Pancreas (tissue), 10 donors: ENCODE measurements at places on chromosomes 5 and 9.

DNA sequence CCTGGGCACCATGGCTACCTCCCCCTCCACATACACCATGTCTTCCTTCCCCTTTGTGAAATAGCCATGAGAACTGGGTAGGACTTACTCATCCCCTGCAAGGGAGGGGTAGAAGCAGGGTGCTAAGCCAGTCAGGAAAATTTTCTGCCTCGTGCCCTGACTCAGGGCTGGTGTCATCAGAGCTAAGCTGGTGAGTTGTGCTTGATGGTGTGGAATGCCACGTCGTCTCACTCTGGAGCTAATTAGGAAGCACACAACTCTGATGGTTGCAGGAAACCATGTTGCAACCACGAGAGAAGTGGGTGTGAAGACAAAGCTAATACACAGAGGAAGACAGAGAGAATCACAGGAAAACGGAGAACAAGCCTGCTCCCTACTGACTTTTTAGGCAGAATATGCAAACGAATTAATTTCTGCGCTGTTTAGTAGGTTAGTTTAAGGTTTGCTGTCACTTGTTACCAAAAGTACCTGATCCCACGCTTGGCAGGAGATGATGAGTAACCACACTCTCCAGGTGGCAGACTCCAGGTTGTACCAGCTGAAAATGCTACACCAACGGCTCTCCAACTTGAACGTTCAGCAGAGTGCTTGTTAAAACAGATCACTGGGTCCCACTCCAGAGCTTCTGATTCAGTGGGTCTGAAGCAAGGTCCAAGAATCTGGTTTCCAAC is 54.5 kb downstream of the STK10 start:
- H3K4me1 ChIP-seq = no peaks in the 10 kb centered on the region
- H3K36me3 ChIP-seq = no peaks in the 10 kb centered on the region
- peak overlapping the region; percentile 50 for H3K27ac ChIP-seq
- H3K27me3 ChIP-seq = no peaks in the 10 kb centered on the region

- H3K4me3 ChIP-seq = peak overlapping the region; percentile 91
- no peaks in the 10 kb centered on the region for H3K4me1 ChIP-seq
- DNase-seq = peak; percentile 39
Measured at GRCh38 chr5:149730620-149731331, 666 bp downstream of the PPARGC1B start.

GRCh38 chr9:113154471-113154870 is 3.7 kb downstream of the SLC31A2 start:
- DNase-seq = no peak
- peaks cover 9% of the 10 kb centered on the region for H3K4me1 ChIP-seq
- no peak overlapping the region for H3K27ac ChIP-seq
- no peaks in the 10 kb centered on the region for H3K36me3 ChIP-seq
- no peaks in the 10 kb centered on the region for H3K27me3 ChIP-seq

DNA sequence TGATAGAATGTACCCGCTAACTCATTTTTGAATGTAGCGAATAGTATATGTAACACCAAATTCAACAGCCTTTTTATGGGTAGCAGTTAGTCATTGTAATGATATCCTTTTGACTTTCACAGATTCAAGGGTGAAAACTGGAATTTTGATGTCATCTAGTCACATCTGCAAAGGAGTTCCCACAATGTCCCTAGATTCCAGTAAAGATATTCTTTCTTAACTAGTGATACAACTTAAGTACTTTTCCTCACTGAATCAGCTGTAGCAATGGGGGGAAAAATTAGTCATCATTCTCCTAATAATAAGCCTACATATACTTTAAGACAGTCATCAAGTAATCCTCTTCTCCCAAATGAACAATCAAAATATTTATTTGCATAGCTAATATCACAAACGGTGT is 11.5 kb upstream of the SSBP2 start:
- no peak overlapping the region for H3K4me3 ChIP-seq
- no peak overlapping the region for H3K27ac ChIP-seq
- H3K4me1 ChIP-seq = peaks cover under 1% of the 10 kb centered on the region

DNA sequence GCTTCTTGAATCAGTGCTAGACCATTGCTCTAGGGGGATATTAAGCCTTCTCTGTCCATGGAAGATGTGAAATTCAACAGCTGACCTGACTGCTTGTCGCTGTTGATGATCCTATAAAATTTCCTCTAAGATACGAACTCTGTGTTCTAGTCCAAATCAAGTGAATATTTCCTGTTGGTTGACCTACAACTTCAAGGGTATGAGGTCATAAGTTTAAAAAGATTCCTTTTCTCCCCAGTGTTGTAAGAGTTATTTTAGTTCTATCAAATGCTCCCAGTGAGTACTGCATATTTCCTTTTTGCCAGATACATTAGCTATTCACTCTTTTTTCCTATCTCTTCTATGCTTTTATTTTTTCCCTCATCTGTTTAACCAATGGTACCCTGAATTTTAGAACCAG is 102.9 kb upstream of the CCDC152 start:
- H3K36me3 ChIP-seq = no peaks in the 10 kb centered on the region
- no peaks in the 10 kb centered on the region for H3K27me3 ChIP-seq
- DNase-seq = no peak
- H3K27ac ChIP-seq = no peak overlapping the region
- H3K4me1 ChIP-seq = no peaks in the 10 kb centered on the region
- H3K4me3 ChIP-seq = no peak overlapping the region

GRCh38 chr9:98797491-98797890 is 1.1 kb upstream of the ANKS6 start:
- H3K27me3 ChIP-seq = no peaks in the 10 kb centered on the region
- H3K4me1 ChIP-seq = peaks cover 7% of the 10 kb centered on the region
- no peak overlapping the region for H3K4me3 ChIP-seq
- no peak overlapping the region for H3K27ac ChIP-seq

DNA sequence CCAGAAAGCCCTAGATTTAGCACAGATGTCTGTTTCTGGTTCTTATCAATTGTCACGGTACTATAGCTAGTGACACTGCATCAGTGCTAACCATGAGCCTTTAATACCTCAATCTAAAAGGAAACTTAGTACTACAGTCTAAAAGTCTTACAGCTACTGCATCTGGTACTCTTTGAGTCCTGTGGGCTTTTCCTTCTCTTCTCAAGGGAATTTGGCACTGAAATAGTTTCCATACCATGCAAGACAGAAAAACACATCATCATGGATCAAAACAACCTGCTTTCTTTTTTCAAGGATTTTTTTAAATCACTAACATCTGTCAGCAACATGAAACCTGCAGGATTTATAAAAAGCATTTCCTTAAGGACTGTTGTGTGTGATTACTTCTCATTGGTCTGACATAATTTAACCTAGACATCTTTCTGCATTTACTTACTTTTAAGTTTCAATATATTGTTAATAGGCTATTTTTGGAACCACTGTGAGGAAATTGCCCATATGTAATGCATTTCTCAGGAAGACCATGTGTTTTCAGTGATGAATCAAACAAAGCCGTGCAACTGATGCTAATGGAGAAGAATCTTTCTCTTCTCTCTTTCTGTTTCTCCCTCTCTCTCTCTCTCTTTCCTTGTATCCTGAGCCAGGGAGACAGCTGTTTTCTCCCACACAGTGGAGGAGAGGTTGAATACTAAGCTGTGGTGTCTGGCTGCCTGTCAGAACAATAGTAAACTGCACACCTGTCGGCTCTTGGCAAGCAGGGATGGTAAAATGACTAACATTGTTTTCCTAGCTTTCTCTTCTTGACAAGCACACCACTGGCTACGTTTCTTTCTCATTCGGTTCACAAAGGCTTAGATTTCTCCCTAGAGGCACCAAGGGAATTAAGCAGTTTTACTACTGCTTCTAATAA is 273.4 kb downstream of the CSNK1G3 start:
- DNase-seq = no peak
- no peaks in the 10 kb centered on the region for H3K36me3 ChIP-seq
- no peak overlapping the region for H3K27ac ChIP-seq
- no peak overlapping the region for H3K4me3 ChIP-seq

GRCh38 chr5:150600616-150601490 is 39.6 kb upstream of the SYNPO start:
- DNase-seq = no peak
- H3K27me3 ChIP-seq = no peaks in the 10 kb centered on the region
- no peak overlapping the region for H3K4me3 ChIP-seq
- no peaks in the 10 kb centered on the region for H3K4me1 ChIP-seq
- no peak overlapping the region for H3K27ac ChIP-seq

- no peak for DNase-seq
- no peak overlapping the region for H3K4me3 ChIP-seq
- H3K27ac ChIP-seq = no peak overlapping the region
Measured at GRCh38 chr5:78076351-78076750, 218.1 kb downstream of the AP3B1 start.

DNA sequence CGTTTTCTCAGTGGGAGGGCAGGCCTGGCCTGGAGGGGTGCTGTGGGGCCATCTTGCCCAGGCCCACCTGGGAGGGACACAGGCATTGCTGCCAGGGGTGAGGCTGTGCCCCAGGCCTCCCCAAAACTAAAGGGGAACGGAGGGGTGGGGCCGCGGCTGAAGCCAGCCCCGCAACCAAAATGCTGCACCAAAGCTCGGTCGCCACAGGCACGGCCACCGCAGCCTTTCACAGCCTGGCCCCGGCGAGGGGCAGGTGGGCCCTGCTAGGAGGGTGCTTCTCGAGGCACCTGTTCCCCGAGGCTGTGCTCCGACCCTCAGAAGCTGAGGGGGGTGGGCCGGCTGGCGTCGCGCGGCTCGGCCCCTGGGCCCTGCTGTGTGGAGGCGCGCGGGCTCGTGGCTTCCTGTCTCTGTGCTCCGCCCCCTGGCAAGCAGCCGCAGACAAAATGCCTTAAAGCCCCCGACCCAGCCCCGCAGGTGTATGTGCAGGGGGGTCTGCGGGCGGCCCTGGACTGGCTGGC is 57.6 kb downstream of the JAK2 start:
- H3K27ac ChIP-seq = no peak overlapping the region
- H3K4me1 ChIP-seq = no peaks in the 10 kb centered on the region
- H3K36me3 ChIP-seq = peaks cover 7% of the 10 kb centered on the region
- no peak overlapping the region for H3K4me3 ChIP-seq
- no peaks in the 10 kb centered on the region for H3K27me3 ChIP-seq

- H3K36me3 ChIP-seq = no peaks in the 10 kb centered on the region
- peaks cover 15% of the 10 kb centered on the region for H3K4me1 ChIP-seq
- no peak overlapping the region for H3K4me3 ChIP-seq
- H3K27ac ChIP-seq = no peak overlapping the region
- DNase-seq = no peak
- H3K27me3 ChIP-seq = no peaks in the 10 kb centered on the region
Measured at GRCh38 chr5:112923148-112923917, 1.3 kb upstream of the REEP5 start.

- H3K27ac ChIP-seq = no peak overlapping the region
- H3K4me3 ChIP-seq = no peak overlapping the region
- DNase-seq = no peak
- no peaks in the 10 kb centered on the region for H3K36me3 ChIP-seq
- no peaks in the 10 kb centered on the region for H3K4me1 ChIP-seq
Measured at GRCh38 chr5:111211341-111211740, 12.8 kb upstream of the CAMK4 start.

- no peaks in the 10 kb centered on the region for H3K4me1 ChIP-seq
- no peak for DNase-seq
- no peaks in the 10 kb centered on the region for H3K36me3 ChIP-seq
- no peak overlapping the region for H3K4me3 ChIP-seq
- H3K27me3 ChIP-seq = no peaks in the 10 kb centered on the region
Measured at GRCh38 chr5:150987746-150988145, 32.6 kb upstream of the GPX3 start.

DNA sequence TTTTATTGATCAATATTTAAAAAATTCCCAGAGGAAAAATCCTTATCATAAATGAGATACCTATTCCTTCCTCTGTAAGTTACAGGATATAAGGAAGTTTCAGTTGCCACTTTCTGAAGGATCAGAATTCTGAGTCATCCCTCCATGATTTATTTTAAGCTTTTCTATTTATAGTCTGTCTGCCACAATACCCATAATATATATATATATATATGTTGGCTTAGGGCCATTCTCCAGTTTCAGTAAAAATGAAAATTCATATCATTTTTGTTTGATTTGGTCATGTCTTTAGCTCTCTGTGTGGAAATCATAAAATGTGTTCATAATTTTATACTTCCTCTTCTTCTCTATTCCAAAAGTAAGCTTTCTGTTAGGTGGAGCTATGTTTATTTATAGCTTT is 215.8 kb upstream of the CYLC2 start:
- no peaks in the 10 kb centered on the region for H3K27me3 ChIP-seq
- no peaks in the 10 kb centered on the region for H3K36me3 ChIP-seq
- no peak overlapping the region for H3K27ac ChIP-seq
- H3K4me1 ChIP-seq = no peaks in the 10 kb centered on the region
- H3K4me3 ChIP-seq = no peak overlapping the region
- no peak for DNase-seq

- no peaks in the 10 kb centered on the region for H3K27me3 ChIP-seq
- no peak for DNase-seq
- no peaks in the 10 kb centered on the region for H3K4me1 ChIP-seq
- no peak overlapping the region for H3K4me3 ChIP-seq
- no peaks in the 10 kb centered on the region for H3K36me3 ChIP-seq
Measured at GRCh38 chr9:17635115-17635890, 56.4 kb downstream of the SH3GL2 start.

- no peaks in the 10 kb centered on the region for H3K27me3 ChIP-seq
- no peak overlapping the region for H3K4me3 ChIP-seq
- H3K27ac ChIP-seq = no peak overlapping the region
- H3K36me3 ChIP-seq = no peaks in the 10 kb centered on the region
- no peaks in the 10 kb centered on the region for H3K4me1 ChIP-seq
- no peak for DNase-seq
Measured at GRCh38 chr5:21834863-21835262, 1018.3 kb downstream of the CDH12 start.

DNA sequence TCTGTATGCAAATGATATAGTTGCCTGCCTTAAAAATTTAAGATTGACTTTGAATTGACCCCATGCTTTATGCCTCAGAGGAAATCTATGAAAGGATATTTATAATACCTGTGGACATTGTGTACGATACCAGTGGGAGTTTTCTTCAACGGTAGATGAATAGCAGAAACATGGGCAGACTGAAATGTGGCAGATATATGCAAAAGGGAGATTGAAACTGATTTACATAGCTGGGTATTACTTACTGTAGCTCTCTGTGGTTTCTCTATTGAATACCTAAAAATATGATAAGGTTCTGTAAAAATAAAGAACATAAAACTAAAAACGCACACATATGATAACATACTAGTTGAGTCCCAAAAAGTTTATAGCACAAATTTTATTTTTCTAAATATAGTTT is 345.2 kb upstream of the PCSK5 start:
- H3K4me3 ChIP-seq = no peak overlapping the region
- H3K27ac ChIP-seq = no peak overlapping the region
- no peaks in the 10 kb centered on the region for H3K4me1 ChIP-seq

- H3K27ac ChIP-seq = no peak overlapping the region
- DNase-seq = no peak
- no peaks in the 10 kb centered on the region for H3K36me3 ChIP-seq
- H3K27me3 ChIP-seq = no peaks in the 10 kb centered on the region
- H3K4me3 ChIP-seq = no peak overlapping the region
Measured at GRCh38 chr5:138372225-138372624, 19.7 kb downstream of the KDM3B start.

GRCh38 chr9:38227656-38228055 is 158.6 kb upstream of the SHB start:
- H3K36me3 ChIP-seq = no peaks in the 10 kb centered on the region
- H3K4me1 ChIP-seq = no peaks in the 10 kb centered on the region
- no peaks in the 10 kb centered on the region for H3K27me3 ChIP-seq
- DNase-seq = no peak
- H3K27ac ChIP-seq = peak overlapping the region; percentile 48
- no peak overlapping the region for H3K4me3 ChIP-seq

- H3K4me3 ChIP-seq = no peak overlapping the region
- no peaks in the 10 kb centered on the region for H3K27me3 ChIP-seq
- no peaks in the 10 kb centered on the region for H3K36me3 ChIP-seq
- no peaks in the 10 kb centered on the region for H3K4me1 ChIP-seq
- H3K27ac ChIP-seq = no peak overlapping the region
Measured at GRCh38 chr5:41812156-41812555, 58.1 kb downstream of the OXCT1 start.

GRCh38 chr9:86064220-86064619 is 35.1 kb downstream of the GOLM1 start:
- H3K4me1 ChIP-seq = no peaks in the 10 kb centered on the region
- no peaks in the 10 kb centered on the region for H3K36me3 ChIP-seq
- H3K4me3 ChIP-seq = no peak overlapping the region
